Stimulated activated CD8-positive, alpha-beta memory T cell treated with anti-CD3 and anti-CD28 coated beads, Interleukin-15, amount 100 ng/mL, for 24 hours (primary cell): ENCODE measurements at places on chromosomes 7 and 10.

DNA sequence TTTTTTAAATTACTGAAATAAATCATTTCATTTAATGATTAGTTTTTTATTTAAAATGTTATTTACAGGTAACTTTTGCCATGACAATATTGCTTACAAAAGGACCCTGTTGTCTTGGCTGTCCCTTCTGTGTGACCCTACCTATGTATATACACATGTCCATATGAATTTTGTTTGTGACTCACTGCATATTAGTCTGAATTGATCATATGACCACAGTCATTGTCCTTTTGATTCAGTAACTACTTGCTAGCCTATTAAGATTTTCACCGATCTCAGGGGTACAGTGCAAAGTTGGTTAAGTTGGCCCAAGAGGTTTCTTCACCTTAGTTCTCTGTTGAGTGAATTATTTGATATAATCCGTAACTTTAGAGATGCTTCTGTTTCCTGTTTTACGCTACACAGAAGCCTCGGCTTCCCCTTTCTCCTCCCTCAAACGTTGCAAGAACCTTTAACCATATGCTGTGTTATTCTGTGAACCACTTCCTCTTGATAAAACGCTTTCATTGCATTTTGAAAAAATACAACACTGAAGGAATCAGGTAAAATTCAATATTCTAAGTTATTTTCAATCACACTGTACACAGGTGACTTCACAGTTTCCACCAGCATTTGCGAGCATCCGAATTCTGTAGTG, 43.9 kb downstream of the APBB1IP start:
- no peak for DNase-seq

DNA sequence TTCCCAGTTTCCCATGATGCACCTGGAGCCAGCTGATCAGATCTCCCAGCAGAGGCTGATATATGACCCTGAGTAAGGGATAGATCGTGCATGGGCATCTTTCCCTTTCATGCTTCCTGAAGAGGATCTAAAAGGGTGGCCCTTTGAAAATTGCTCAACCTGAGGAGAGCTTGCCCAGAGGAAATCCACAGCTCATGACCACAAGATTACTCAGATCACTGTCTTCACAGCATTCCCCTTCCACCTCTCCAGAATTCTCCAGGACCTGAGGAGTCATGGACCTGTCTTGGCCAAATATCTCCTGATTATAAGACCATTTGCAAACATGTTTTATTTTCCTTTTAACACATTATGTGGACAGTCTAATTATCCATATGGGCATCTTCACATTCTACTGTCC, 328.1 kb downstream of the LHFPL3 start:
- no peak for DNase-seq

DNA sequence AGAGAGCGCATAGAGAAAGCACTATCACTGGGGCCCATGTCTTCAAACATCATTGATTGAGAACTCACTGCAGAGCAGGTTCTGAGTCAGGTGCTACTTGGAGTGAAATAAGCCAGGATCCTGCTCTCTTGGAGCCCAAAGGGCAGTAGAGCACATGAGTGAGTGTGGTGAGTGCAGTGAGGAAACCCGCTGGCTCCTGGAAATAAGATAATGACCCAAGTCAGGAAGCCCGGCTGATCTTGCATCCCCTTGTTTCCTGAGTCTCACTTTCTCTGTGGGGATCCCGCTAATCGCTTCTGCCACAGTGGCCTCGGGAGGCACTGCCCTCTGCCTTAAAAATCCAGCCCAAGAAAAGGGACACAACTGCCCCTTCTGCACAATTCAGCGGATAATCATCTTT, 7.1 kb upstream of the FAM107B start:
- DNase-seq = no peak

GRCh38 chr10:128180843-128181242, 54.6 kb upstream of the MKI67 start:
- DNase-seq = no peak

- no peak for DNase-seq
Measured at GRCh38 chr10:100531761-100532160, 2.1 kb upstream of the NDUFB8 start.

DNA sequence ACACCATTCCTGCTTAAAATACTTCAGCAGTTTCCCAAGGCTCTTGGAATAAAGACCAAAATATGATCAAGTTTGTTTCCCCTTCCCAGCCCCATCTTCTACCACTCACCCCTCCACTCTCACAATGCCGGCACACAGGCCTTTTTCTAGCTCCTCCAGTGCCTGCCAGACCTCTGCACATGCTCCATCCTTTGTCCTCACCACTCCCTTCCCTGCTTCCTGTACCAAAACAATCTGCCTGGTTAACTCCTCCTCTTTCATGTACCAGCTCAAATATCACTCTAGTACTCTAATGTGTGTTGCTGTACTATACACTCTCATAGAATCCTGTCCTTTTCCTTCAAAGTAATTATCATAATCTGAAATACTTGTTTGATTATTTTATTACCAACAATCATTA, 19.4 kb downstream of the SCRN1 start:
- DNase-seq = no peak

DNA sequence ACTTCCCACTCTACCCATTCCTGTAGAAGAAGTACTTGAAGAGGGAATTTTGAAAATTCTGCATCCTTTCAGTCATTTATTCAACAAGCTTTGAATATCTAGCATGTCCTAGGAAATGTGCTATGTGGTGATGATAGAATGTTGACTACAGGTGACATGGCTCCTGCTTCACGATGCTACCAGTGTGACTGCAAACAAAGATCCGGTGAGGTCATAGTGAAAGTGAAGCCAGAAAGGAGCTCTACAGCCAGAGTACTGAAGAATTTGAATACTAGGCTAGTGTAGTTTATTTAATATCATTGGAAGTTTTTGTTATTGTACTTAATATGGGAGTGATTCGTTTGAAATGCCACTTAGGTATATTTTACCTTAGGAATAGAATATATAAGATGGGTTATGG, 348.1 kb downstream of the TFEC start:
- DNase-seq = no peak
